ENCODE measurements at places on chromosomes 5 and 9.

DNA sequence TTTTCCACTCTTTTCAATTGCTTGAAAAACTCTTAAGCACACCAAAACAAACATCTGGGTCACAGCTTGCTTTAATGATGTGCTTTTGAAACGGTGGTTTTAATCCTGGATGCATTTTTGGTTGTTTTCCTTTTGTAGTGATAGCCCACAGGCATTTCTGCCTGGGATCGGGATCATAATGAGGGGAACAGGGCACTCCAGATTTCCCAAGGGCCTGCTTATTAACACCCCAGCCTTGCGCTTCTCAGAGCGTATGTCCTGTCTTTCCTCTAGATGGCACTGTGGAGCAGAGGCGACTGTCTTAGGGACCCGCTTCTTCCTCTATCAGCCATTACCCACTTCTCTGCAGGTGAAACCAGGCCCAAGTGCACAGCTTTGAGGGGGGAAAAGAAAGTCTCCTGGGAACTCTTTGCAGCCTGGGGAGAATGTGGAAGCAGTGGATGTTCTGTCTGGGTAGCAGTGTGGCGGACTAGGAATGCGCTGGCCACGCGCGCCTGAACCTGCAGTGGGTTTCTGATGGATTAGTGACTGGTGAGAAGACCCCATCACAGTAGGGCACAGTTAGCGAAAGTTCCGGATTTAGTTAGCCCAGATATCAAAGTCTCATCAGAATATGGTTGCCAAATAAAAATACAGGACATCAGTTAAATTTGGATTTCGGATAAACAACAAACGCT, 190.1 kb downstream of the GNA14 start:
- H3K4me3 ChIP-seq: no peak overlapping the region
- peak; percentile 21 for DNase-seq
- no peak overlapping the region for H3K27ac ChIP-seq
- H3K27me3 ChIP-seq: peaks cover 4% of the 10 kb centered on the region

DNA sequence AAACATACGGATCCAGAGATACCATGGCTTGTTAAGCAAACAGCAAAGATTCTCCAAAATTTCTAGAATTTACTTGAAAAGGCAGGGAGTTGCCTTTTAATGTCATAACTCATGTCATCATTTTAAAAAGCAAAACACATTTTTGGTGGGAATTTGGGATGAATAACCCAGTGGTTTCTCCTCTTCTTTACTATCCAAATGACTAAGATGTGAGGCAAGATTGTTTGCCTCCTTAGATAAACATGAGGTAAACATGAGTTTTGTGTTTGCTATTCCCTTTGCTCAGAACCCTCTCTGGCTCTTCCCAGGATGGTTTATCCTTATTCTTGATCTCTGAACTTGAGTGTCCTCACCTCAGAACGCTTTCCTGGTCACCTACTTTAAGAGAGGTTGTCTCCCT, 267.0 kb downstream of the EBF1 start:
- H3K27me3 ChIP-seq: no peaks in the 10 kb centered on the region
- DNase-seq: no peak
- H3K4me1 ChIP-seq: peaks cover 57% of the 10 kb centered on the region
- H3K36me3 ChIP-seq: peaks cover 83% of the 10 kb centered on the region
- H3K27ac ChIP-seq: peak overlapping the region; percentile 41

DNA sequence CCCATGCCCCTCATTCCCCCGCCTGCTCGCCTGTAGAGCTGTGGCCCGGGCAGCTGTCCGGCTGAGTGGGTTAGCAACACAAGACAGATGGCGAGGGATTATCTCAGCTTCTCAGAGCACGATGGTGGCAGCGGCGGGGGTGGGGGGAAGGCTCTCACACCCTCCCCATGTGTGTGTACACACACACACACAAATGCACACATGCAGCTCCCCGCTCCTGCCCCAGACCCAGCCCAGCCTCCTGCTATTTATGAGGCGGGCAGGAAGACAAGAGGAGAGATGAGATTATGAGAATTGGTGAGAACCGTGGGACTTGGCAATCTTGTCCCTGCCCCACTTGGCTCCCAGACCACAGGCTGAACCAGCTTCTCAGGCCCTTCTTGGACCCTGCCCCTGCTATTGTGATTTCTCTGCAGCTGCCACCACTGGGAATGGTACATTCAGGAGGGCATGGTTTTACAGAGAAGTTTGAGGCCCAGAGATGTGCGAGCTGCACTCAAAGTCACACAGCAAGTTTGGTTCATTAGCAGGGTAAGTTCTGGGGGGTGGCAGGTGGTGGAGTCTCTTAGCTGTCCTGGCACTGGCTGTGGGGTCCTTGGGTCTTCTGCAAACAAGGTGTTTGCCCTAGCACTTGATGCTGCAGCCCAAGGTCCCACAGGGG, 51.0 kb upstream of the PSD2 start:
- no peak for DNase-seq
- H3K27me3 ChIP-seq: no peaks in the 10 kb centered on the region
- H3K4me3 ChIP-seq: peak overlapping the region; percentile 53
- no peaks in the 10 kb centered on the region for H3K36me3 ChIP-seq
- peak overlapping the region; percentile 81 for H3K27ac ChIP-seq

GRCh38 chr5:6699357-6699756, 13.9 kb upstream of the TENT4A start:
- H3K4me3 ChIP-seq: no peak overlapping the region
- DNase-seq: no peak
- H3K4me1 ChIP-seq: no peaks in the 10 kb centered on the region

GRCh38 chr9:2106666-2107065, 91.5 kb downstream of the SMARCA2 start:
- no peaks in the 10 kb centered on the region for H3K27me3 ChIP-seq
- no peak for DNase-seq
- no peaks in the 10 kb centered on the region for H3K4me1 ChIP-seq
- peaks cover 80% of the 10 kb centered on the region for H3K36me3 ChIP-seq
- no peak overlapping the region for H3K4me3 ChIP-seq
- H3K27ac ChIP-seq: no peak overlapping the region

- no peak overlapping the region for H3K4me3 ChIP-seq
- no peak overlapping the region for H3K27ac ChIP-seq
- DNase-seq: no peak
- no peaks in the 10 kb centered on the region for H3K4me1 ChIP-seq
- H3K36me3 ChIP-seq: no peaks in the 10 kb centered on the region
- H3K27me3 ChIP-seq: no peaks in the 10 kb centered on the region
These were observed 75.0 kb downstream of the NR6A1 start for GRCh38 chr9:124696101-124696500.

DNA sequence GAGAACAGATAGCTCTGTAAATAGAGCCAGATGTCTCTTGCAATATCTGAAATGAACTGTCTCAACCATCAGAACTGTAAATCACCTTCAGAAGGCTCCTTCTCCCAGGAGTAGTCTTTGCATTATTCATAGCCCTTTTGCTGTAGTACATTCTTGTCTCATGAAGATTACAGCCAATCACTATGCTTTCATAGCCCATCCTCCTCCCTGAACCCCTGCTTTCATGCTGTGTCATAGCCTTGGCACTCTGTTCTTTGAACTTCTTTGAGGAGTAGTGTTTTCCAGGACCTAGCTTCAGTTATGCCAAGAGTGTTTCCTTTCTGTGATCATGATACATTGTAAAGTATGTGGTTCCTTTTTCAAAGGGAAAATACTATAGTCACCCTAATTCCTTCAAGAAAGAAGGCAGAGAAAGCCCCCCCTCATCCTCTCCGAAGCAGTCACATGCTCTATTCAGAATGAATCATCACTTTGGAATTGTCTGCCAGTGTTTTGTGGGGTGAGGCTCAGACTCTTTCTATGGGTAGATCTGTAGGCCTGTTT, 61.1 kb downstream of the GRIA1 start:
- H3K27ac ChIP-seq: no peak overlapping the region
- H3K4me3 ChIP-seq: no peak overlapping the region
- DNase-seq: no peak
- H3K27me3 ChIP-seq: no peaks in the 10 kb centered on the region

- H3K27ac ChIP-seq: no peak overlapping the region
- H3K27me3 ChIP-seq: peaks cover 5% of the 10 kb centered on the region
- no peak overlapping the region for H3K4me3 ChIP-seq
- H3K36me3 ChIP-seq: no peaks in the 10 kb centered on the region
- no peak for DNase-seq
These were observed 19.7 kb upstream of the GAS1 start for GRCh38 chr9:86966852-86967511.

DNA sequence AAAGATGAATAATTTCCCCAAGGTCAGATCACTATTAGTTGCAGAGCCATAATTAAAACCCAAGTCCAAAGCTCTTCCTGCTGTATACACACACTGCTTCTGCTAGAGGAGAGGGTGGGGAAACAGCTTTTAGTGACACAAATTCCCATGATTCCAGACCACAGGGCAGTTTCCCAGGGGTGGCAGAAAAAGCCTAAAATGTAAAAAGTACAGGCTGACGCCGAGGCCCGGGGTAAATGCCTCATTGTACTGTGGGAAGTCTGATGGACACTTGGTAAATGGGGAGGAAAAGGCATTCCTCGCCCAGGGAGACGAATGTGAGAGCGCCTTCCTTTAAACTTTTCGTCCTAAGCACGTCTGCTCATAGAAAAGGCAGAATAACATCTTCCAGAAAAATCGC, 65.7 kb downstream of the DENND1A start:
- no peaks in the 10 kb centered on the region for H3K36me3 ChIP-seq
- no peaks in the 10 kb centered on the region for H3K27me3 ChIP-seq
- H3K4me1 ChIP-seq: peaks cover 35% of the 10 kb centered on the region

DNA sequence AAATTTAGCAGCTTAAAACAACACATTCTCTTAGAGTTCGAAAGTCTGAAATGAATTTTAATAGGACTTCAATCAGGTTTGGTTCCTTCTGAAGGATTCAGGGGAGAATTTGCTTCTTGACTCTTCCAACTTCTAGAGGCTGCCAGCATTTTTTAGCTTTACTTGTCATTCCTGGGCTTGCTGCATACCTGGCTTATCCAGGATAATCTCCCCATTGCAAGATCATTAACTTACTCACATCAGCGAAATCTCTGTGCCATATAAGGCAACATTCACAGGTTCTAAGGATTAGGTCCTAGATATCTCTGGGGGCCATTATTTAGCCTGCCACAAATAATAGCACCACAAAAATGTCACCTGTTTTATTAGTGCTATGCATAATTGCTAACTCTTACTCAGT, 46.2 kb upstream of the PCSK5 start:
- H3K4me1 ChIP-seq: no peaks in the 10 kb centered on the region
- H3K36me3 ChIP-seq: no peaks in the 10 kb centered on the region
- DNase-seq: no peak
- no peak overlapping the region for H3K27ac ChIP-seq

DNA sequence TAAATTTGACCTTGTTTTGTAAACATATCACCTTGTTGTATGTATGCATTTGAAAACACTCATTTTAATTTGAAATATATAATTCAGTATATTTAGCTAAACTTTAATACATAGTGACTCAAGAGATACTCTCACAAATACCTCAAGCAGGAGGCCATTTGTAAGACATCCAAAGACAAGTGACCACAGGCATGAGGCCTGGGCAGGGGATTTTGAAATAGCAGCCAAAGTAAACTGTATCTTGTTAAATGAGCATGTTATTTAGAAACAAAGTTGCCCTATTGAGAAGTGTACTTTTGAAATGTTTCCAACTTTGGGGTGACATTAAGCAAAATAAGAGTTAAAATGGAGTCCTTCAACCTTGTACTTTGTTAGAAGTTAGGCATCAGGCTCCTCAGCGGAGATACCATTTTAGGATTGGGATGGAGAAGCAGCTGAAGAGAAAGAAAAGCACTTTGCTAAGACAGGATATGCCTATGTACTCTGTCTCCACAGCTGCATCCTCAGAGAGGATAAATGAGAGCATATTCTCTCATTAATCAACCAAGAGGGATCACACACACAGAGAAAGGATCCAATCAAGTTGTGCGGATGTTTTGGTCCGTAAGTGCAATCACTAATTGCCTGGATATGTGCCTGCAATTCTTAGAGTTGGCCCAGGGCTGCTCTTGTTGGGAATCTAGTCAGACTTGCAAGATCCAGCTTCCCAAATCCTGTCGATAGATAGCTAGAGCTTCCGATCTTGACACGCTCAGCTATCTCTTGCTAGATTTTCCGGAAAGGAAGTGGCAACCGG, 157.5 kb upstream of the HAPLN1 start:
- no peaks in the 10 kb centered on the region for H3K27me3 ChIP-seq
- H3K27ac ChIP-seq: no peak overlapping the region
- no peaks in the 10 kb centered on the region for H3K4me1 ChIP-seq
- no peak overlapping the region for H3K4me3 ChIP-seq
